ENCODE measurements at places on chromosomes 3 and 15.

- DNase-seq: no peak
These were observed 54.5 kb upstream of the TBL1XR1 start for GRCh38 chr3:177251755-177252154.

DNA sequence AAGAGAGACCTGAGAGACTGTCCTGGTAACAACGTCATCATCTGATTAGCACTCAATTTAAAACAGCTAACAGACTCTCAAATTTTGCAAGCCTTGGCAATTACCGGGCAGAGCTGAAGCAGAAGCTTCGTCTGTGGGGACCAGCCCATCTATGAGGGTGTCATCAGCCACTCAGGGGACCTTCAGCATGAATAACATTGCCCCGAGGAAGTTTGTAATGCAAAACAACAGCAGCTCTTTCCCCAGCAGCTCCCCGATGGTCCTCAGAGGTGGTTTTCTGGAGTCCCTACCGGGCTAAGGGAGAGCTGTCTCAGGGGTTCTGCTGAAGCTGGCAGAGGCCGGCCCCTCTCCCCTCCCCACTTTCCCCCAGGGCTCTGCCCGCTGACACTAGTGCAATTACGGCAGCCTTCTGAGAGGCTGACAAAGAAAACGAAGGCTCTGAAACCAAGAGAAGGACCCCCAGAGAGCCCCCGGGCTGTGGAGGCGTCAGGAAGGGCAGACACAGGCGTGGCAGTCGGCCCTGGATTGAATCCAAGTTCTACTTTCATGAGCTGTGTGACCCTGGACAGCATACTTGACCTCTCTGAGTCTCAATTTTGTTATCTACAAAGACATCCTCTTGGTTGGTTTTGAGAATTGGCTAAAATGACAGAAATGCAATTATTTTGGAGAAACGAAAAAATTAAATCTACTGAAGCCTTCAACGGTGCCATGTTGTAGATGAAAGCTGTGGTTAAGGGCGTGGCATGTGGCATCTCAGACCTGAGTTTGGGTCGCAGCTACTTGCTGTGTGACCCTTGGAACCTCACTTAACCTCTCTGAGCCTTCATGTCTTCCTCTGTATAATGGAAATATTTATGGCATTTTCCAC, 102.1 kb upstream of the TLE3 start:
- DNase-seq: peak; percentile 21

GRCh38 chr3:30203301-30203700, 403.1 kb upstream of the TGFBR2 start:
- peak; percentile 37 for DNase-seq

DNA sequence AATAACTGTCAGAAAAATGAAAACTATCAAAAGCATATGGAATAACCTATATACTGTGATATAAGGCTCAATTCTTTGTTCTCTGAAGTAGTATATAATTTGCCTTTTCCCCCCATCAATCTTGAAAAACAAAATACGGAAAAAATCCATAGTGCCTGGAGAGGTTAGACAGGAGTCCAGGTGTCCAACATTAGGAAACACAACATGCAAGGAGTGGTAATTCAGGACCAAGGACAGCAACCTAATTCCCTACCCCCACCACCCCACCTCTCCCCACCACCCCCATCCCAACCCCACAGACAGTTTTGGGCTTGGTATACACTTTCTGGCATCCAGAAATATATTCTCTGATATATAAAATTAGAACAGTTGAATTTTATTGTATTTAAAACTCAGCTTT, 55.1 kb upstream of the SLC25A26 start:
- DNase-seq: no peak

DNA sequence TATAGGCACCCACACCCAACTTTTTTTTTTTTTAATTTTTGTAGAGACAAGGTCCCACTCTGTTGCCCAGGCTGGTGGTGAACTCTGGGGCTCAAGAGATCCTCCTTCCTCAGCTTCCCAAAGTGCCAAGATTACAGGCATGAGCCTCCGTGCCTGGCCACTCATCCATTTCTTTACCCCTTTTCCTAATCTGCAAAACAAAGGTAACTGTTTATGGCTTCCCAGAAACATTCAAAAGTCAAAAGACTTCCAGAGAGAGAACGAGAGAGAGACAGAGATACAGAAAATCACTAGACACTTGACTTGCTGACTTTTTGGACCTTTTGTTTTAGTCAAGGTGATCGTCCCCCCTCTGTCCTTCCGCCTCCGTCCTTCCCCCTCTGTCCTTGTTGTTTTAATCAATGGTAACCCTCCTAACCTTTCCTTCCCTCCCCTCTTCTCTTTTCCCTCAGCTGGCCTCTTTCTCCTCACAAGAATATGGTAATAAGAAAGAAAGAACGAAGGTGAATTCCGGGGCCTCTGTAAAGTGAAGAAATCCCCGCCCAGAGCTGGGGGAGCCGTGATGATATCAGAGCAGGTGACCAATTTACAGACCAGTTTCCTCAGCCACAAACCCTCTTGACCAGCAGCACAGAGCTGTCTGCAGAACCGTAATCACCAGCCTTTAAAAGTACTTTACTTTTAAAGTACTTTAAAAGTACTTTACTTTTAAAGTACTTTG, 21.9 kb downstream of the KLHL6 start:
- DNase-seq: no peak

GRCh38 chr15:50247819-50248655, 17.5 kb downstream of the HDC start:
- DNase-seq: no peak

- peak; percentile 89 for DNase-seq
These were observed 43.9 kb downstream of the THBS1 start for GRCh38 chr15:39624806-39625205.

GRCh38 chr15:77296773-77297337, 123.0 kb downstream of the PEAK1 start:
- no peak for DNase-seq

GRCh38 chr3:46667657-46668056, 25.8 kb downstream of the ALS2CL start:
- DNase-seq: no peak

- peak; percentile 6 for DNase-seq
These were observed 123.7 kb upstream of the CLSTN2 start for GRCh38 chr3:139811331-139811730.

- no peak for DNase-seq
These were observed 1.3 kb downstream of the CCDC80 start for GRCh38 chr3:112639455-112640225.

DNA sequence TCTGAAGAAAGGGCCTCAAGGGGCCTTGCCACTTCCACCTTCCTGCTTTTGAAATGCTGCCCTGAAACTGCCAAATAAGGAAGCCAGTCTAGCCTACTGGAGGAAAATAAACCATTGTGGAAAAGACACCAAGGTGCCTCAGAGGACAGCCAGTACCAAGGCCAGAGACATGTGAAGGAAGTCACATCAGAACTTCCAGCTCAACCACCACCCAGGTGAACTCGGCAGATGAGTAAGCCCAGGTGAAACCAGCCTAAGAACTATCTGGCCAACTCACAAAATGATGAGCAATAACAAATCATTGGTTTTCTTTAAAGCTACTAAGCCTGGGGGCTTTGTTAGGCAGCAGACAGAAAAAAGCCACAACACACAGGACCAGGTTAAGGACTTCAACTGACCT, 103.0 kb downstream of the MAGI1 start:
- no peak for DNase-seq

DNA sequence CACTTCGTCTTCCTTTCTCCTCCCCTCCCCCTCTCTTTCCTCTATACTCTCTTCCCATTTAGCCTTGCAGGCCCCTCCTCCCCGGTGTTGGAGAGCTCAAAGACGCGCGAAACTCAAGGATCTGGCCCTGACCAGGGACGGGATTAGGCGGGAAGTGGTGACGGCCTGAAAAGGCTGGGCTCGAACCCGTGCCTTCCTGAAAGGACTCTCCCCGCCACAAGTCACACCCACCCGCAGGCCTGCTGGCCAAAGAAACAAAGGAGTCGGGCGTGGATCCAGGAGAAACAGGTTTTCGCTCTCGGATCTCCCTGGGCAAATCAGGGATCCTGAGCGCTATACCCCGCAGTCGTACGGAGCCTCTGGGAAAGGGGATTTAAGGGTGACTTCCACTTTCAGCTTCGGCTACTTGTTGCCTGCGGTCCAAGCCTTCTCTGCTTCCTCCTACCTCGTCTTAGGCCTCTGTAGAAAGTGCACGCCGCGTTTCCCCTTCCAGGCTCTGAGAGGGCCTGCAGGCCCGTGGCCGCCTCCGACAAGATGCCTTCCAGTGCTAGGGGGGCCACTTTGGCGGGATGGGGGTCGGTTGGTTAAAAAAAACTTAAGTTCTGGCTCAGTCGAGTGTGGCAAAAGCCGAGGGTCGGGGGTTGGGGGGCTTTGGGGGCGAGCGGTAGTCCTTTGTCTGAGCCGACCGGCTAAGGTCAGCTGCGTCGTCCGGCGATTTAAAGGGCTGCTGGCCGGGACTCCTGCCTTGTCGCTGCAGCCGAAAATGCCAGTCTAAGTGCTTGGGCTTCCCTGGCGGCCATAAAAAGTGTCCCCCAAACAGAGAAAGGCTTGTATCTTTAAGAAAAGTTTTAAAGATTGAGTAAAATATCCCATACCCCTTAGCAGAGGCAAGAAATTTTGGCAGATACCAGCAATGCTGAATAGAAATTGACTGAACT, 8.2 kb downstream of the ZIC4 start:
- DNase-seq: no peak

- no peak for DNase-seq
These were observed 154.7 kb upstream of the TSPAN3 start for GRCh38 chr15:77225646-77226045.

- DNase-seq: no peak
These were observed 348.8 kb upstream of the C2CD4B start for GRCh38 chr15:62513893-62514292.

- DNase-seq: no peak
These were observed 17.3 kb downstream of the TRPM1 start for GRCh38 chr15:31084176-31084575.

DNA sequence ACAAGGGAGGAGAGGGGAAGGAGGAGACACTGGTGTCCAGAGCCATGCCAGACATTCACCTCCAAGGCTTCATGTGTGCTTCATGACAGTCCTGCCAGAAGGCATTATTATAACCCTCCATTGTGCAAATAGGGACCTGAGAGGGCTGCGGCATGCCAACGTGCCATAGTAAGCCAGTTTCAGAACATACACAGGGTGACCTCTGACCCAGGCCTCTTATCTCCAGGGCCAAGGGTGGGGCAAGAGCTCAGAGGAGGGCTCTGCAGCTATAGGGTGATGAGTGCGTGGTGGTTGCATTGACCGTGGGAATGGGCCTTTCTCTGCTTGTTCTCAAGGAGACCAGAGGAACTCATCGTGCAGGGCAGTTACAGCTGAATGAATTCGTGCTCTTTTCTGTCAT, 9.7 kb upstream of the ACSBG1 start:
- DNase-seq: no peak

- DNase-seq: peak; percentile 67
These were observed 5.0 kb downstream of the MASP1 start for GRCh38 chr3:187286467-187287059.

- DNase-seq: peak; percentile 38
These were observed 46.3 kb downstream of the GPR171 start for GRCh38 chr3:151156618-151157216.

- DNase-seq: no peak
These were observed 55.9 kb downstream of the SERP1 start for GRCh38 chr3:150490277-150490986.

DNA sequence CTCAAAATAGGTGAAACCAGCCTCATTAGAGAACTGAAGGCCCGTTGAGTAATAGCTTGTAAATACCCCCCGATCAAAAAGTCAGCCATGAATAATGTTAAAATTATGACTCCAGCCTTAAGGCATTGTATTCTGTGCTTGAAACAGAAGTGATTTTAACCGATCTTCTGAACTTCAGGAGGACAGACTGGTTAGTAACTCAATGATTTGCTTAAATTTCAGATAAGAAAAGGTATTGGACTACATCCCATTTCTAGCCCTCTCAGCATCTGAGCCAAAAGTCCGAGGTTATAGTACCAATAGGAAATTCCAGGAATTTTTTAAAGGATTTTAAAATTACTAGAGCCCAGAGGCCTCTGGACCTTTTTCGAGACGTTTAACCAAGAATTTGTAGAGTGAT, 67.7 kb upstream of the FGF12 start:
- no peak for DNase-seq

DNA sequence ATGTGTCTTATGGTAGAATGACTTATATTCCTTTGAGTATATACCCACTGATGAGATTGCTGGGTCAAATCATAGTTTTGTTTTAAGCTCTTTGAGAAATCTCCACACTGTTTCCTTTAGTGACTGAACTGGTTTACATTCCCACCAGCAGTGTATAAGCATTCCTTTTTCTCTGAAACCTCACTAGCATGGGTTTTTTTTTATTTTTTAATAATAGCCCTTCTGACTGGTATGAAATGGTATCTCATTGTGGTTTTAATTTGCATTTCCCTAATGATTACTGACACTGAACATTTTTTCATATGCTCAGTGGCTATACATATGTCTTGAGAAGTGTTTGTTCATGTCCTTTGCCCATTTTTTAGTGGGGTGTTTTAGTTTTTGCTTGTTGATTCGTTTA, 494.3 kb downstream of the SQOR start:
- no peak for DNase-seq

DNA sequence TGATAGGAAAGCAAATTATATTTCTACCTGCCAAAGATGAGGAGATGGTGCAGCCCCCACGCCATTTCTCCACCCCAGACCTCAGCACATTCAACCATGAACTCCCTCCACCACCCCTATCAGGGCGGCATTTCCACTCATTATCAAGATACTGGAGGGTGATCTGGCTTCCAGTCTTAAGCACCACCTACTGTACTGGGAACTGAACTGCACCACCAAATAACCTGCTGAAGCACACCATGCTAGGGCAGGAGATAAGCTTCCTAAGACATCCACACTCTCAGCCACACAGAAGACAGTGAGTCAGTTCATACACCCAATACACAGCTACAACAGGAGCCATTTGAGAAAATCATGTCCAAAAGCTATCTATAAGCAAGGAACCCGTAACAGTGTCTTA, 98.8 kb downstream of the FGF7 start:
- no peak for DNase-seq

DNA sequence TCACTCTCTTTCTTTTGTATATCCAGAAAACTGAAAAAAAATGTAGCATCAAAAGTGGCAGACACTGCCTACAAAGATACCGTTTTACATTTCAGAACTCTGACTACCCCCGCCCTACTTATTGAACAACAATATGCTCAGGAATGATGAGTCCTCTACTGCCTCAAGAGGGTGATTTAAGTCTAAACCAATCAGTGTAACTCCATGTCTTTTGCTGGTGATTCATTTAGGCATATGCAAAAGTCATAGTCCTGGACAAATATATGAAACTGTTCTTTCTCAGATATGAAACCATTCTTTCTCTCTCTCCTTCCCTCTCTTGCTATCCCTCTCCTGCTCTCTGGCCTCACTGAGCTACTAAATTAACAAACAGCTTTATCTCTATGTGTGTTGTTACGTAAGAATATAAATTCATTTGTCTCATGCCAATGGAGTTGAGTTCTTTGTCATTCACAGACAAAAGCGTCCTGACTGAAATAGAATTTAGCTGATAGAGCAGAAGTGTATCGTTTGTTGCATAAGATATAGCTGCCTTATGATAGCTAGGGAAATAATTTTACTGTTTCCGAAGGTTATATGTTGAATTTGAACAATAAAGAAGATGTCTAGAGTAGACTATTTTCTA, 133.7 kb upstream of the OSTN start:
- peak; percentile 18 for DNase-seq

Measured in AG08395 (cell line).